Cardiac septum (tissue), 1 donor: ENCODE measurements at places on chromosomes 3 and 15. TPM values are rescaled to one million over a fixed set of nuclear protein-coding genes. Genes with fewer than 3 reads are reported as not detected.

Gene BCHE
- 0.81 TPM for total RNA-seq

- DNase-seq: no peak
These were observed 996 bp upstream of the XIRP1 start for GRCh38 chr3:39193391-39193790.

GRCh38 chr3:119359476-119360326 is 65.5 kb downstream of the ARHGAP31 start:
- DNase-seq: no peak

DNA sequence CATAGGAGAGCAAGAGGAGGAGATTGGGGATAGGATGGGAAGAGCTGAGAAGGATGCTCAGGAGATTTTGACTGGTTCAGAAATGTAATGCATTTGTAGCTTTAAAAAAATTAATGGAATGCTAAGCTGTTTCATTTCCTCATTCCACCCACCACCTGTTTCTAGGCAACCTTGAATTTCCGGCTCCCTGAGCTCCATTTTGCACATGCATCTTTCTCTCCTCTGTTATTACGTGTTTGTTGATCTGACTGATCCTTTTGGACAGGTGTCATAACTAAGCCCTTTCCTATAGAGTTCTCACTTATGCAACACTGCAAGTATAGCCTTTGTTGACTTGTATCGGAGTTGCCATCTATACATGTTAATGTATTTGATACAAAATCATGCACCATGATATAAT is 4.3 kb downstream of the TMPRSS7 start:
- no peak for DNase-seq

DNA sequence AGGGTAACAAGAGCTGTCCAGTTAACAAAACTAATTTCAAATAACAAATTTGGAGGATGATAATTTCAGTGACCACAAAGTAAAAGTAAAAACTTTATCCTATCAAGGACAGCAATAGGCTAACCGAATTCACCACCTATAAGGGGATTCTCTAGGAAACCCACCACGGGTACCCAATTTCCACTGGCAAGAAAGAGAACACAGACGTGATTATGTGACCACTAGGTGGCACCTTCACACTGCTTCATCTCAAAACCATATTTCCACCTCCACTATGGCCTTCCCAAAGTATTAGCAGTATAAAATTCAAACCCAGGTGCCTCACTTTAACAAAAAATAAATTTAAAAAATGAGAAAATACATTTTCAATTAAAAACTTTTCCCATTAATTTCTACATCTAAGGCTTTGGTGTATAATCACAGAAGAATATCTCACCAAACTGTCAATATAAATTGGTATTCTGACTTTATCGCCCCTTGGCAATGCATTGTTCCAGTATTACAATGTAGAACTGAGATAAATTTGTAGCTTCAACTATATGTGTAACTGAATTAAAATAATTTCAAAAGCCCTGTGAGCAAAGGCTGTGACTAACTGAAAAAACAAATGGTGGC is 96.5 kb downstream of the FSIP1 start:
- no peak for DNase-seq
